ENCODE measurements at places on chromosomes 16 and 17.
A peak's percentile ranks its signal among the peaks of the same experiment; 100 is the strongest.

DNA sequence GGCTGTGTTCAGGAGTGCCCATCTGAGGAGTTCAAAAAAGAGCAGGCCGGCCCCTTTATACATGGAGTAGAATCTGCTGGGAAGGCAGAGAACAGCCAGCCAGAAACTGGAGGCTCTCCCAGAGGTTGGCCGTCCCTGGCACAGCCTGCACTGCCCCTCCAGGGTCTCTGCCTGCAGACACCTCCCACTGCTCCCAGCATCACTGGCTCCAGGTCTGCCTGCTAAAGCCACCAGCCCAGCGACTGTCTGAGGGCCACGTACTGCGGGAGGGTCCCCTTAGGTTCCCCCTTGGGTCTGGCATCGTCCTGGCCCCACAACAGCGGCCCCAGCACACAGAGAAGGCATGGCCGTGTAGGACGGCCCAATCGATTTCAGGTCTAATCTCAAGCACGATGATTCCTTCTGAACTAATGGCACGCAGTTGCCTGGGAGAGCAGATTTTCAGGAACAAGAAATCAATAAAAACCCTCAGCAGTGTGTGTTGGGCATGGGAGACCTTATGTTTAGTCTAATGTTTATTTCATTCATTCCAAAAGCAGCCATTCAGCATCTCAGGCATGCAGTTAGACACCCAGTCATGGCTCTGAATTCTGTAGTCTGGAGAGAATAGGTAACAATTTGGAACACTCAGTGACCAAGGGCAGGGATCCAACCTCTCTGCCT is 95.6 kb downstream of the PGS1 start:
- no peaks in the 10 kb centered on the region for H3K36me3 ChIP-seq
- H3K4me1 ChIP-seq: peaks cover 10% of the 10 kb centered on the region
- no peak overlapping the region for H3K27ac ChIP-seq
- DNase-seq: peak; percentile 41
- peaks cover 5% of the 10 kb centered on the region for H3K27me3 ChIP-seq

DNA sequence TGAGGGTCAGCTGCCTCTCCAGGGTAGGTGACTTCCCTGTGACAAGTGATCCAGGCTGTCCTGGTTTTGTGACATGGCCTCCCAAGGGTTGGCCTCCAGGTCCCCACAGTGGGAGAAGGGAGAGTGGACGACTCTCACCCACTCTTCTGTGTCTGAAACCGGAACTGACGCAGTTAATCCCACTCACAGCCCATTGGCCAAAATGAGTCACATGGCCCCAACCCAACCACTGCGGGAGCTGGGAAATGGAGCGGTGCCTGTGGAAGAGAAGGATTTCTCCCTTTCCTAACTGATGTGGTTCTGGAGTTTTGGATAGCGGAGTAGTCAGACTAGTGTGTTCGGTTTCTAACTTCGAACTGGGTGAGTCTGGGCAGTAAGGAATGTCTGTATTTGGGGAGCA is 79.4 kb downstream of the ABCC6 start:
- H3K27ac ChIP-seq: no peak overlapping the region
- DNase-seq: no peak

- DNase-seq: no peak
- no peak overlapping the region for H3K4me3 ChIP-seq
- peaks cover 9% of the 10 kb centered on the region for H3K27me3 ChIP-seq
- no peaks in the 10 kb centered on the region for H3K36me3 ChIP-seq
Measured at GRCh38 chr16:73350707-73351452, 303.0 kb upstream of the ZFHX3 start.

DNA sequence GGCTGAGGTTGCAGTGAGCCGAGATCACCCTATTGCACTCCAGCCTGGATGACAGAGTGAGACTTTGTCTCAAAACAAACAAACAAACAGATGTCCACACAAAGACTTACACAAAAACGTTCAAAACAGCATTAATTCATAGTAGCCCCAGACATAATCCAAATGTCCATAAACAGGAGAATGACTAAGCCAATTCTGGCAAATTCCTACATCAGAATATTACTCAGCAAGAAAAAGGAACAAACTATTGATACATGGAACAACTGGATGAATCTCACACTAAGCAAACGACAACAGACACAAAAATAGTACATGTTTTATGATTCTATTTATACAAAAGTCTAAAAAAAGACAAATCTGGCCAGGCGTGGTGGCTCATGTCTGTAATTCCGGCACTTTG is 10.8 kb upstream of the KPNB1 start:
- H3K4me1 ChIP-seq: no peaks in the 10 kb centered on the region
- no peak for DNase-seq
- no peak overlapping the region for H3K4me3 ChIP-seq
- no peaks in the 10 kb centered on the region for H3K27me3 ChIP-seq

DNA sequence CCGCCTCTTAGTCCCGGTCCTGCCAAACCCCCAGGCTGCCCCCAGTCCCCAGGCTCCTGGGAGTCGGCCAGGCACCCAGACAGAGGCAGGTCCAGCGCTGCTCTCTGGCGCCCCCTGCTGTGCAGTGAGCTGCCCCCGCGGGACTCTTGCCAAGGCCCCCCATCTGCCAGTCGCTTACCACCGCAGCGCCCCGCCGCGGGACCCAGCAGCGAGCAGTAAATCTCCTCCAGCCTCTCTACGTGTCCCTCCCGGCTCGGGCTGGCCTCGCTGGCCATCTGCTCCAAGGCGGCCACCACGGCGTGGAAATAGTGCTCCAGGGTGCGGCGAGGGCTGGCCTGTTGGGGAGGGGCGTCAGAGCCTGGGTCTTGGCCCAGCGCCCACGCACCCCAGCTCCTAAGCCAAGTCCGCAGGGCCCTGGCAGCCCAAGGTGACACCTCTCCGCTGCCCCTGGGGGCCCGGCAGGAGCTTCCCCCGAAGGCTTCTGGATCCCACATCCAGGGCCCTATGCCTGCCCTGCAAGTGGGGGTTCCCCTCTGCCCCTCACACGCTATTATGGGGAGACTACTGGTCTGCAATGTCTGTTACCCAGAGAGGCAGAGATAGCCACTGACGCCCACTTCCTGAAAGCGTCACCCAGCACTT is 33.7 kb upstream of the MFSD6L start:
- no peak for DNase-seq
- no peaks in the 10 kb centered on the region for H3K27me3 ChIP-seq
- no peaks in the 10 kb centered on the region for H3K36me3 ChIP-seq

DNA sequence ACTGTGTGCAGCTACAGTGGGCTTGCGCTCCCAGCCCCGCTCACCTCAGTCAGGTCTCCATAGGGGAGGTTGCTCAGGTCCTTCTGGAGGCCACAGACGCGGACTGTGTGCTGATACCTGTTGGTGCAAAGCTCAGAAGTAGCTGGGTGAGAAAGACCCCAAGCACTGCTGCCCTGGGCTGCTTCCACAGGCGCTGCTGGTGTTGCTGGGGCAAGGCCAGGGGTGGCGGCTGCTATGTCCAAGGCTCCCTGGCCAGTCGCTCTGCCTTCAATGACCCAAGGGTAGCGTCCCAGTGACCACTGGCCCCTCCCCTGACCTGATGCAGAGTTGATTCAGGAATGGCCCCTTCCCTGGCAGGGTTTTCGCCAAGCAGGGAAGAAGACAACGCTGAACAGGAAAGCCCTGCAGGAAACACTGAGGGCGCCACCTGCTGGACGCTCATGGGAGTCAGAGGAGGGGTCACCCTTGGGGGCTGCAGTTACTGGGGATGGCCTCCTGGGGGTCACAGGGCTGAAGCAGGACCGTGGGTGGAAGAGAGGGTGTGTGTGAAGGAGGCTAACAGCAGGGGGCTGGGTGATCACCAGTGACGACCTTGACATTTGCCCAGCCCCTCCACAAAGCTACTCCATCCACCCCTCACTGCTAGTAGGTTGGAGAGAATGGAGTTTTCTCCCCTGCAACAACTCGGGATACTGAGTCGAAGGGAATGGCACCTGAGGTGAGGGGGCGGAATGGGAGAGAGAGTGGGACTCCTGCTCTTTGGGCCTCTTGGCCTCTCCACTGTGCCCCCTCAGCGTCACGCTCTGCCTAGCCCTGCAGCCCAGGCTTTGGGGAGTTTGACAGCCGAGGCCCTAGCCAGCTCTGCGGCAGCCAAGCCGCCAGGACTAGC is 38.3 kb downstream of the ABCC12 start:
- no peak overlapping the region for H3K27ac ChIP-seq
- no peak for DNase-seq
- peaks cover 1% of the 10 kb centered on the region for H3K4me1 ChIP-seq
- no peak overlapping the region for H3K4me3 ChIP-seq
- H3K27me3 ChIP-seq: no peaks in the 10 kb centered on the region

DNA sequence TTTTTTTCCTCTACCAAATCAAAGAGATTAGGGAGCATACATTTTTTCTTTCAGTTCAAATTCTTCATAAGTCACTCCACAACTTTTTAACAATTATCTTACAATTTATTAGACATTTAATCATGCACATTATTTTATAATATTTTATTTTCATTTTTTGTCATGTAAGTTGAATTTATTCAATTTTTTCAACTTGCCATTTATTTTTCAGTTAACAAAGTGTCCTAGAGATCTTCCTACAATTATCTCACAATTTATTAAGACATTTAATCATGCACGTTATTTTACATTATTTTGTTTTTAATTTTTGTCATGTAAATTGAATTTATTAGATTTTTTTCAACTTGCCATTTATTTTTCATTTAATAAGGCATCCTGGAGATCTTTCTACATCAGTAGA is 16.2 kb downstream of the CACNG3 start:
- H3K4me3 ChIP-seq: no peak overlapping the region
- H3K36me3 ChIP-seq: no peaks in the 10 kb centered on the region
- no peak for DNase-seq
- H3K4me1 ChIP-seq: no peaks in the 10 kb centered on the region
- H3K27ac ChIP-seq: no peak overlapping the region
- H3K27me3 ChIP-seq: no peaks in the 10 kb centered on the region

DNA sequence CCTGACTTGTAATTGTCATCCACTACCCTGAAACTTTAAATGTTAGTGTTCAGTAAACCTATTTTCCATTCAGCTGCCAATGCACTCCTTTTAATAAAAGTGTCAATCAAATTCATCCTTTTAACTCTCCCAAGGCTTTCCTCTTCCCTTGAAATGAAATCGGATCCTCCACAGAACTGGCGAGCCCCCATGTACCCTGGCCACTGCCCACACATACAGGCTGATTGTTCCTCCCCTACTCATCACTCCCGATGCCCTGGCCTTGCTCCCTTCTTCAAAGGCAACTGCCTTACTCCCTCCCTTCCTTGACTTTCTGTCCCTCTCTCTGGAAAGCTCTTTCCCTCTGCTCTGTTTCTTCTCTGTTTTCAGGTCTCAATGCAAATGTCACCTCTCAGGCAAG is 7.6 kb downstream of the KRT33A start:
- H3K4me3 ChIP-seq: no peak overlapping the region
- H3K36me3 ChIP-seq: no peaks in the 10 kb centered on the region
- H3K4me1 ChIP-seq: peaks cover 6% of the 10 kb centered on the region
- no peak for DNase-seq
- H3K27me3 ChIP-seq: no peaks in the 10 kb centered on the region

- no peak overlapping the region for H3K4me3 ChIP-seq
- H3K4me1 ChIP-seq: no peaks in the 10 kb centered on the region
- no peak for DNase-seq
- no peaks in the 10 kb centered on the region for H3K36me3 ChIP-seq
- H3K27ac ChIP-seq: no peak overlapping the region
Measured at GRCh38 chr16:22646948-22647556, 136.4 kb downstream of the NPIPB5 start.

GRCh38 chr16:31033709-31034492 is 543 bp downstream of the STX4 start:
- H3K27me3 ChIP-seq: no peaks in the 10 kb centered on the region
- peaks cover 17% of the 10 kb centered on the region for H3K36me3 ChIP-seq
- H3K27ac ChIP-seq: peak overlapping the region; percentile 53

DNA sequence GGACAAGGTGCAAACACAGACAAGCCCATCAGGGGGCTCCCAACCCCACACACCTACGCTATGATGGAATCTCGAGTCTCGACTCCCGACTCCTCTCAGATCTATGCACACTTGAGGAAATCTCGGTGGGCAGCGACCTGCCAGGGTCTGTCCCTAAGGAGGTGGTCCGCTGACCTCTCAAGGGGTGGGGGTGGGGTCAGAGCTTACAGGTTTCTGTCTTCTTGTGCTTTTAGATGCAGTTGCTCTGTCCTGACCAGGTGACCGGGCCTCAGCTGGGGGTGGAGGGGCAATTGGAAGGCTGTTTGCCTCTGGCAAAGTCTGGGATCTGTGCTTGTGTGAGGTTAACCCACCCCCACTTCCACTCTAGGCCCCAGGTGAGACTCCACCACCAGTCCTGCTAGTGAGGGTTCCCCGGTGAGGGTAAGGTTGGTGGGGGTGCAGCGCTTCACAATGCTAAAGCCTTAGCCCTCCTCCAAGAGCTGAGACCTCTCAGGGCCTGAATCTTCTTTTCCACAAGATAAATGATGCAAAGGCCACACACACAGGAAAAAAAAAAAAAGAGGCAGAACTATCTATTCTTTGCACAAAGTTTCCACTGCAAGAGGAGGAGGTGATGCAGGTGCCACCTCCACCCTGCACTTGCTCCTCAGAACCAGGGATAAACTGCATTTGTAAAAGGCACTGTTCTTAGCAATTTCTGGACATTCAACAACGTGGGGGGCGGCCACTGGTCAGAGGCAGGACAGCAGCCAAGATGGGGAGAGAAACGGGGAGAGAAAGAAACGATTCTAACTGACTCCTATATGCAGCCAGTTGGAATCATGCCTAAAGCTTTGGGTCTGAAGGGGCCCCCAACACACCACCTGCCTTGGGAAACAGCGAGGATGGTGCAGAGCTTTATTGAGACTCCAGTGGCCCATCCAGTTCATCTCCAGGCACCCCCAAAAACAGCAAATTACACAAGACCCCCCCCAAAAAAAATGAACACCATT is 4.1 kb downstream of the CISD3 start:
- H3K36me3 ChIP-seq: peaks cover 49% of the 10 kb centered on the region
- H3K27me3 ChIP-seq: no peaks in the 10 kb centered on the region
- no peak overlapping the region for H3K4me3 ChIP-seq
- H3K27ac ChIP-seq: no peak overlapping the region
- DNase-seq: no peak

DNA sequence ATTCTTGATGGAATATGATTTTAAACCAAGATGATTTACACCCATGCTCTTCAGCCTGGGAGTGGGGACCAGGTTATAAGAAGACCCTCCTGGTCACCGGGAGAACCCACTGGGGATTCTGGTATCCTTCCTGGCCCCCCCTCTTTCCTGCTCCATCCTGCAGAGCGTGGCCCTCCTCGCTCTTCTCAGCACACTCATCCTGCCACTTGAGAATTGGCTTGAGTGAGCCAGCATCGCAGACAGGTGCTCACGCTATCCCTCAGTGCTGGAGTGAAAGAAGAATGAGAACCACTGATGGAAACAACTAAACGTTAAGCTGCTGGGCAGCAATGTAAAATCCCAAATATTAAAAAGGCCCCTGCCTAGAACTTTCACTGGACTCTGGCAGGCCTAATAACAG is 98.0 kb downstream of the CYTH1 start:
- no peak overlapping the region for H3K27ac ChIP-seq
- H3K36me3 ChIP-seq: peaks cover 30% of the 10 kb centered on the region
- H3K4me3 ChIP-seq: no peak overlapping the region
- H3K4me1 ChIP-seq: peaks cover 8% of the 10 kb centered on the region
- no peaks in the 10 kb centered on the region for H3K27me3 ChIP-seq

GRCh38 chr16:19728636-19728965 is 10.5 kb downstream of the IQCK start:
- H3K4me3 ChIP-seq: no peak overlapping the region
- no peaks in the 10 kb centered on the region for H3K27me3 ChIP-seq
- no peaks in the 10 kb centered on the region for H3K4me1 ChIP-seq
- no peak overlapping the region for H3K27ac ChIP-seq
- no peak for DNase-seq

All from IMR-90 (cell line).